Dermis blood vessel endothelial cell (primary cell): ENCODE measurements at places on chromosomes 16 and 17. TPM values are rescaled to one million over a fixed set of nuclear protein-coding genes. Genes with fewer than 3 reads are reported as not detected.

The ITGAD gene
- total RNA-seq, result not detected in 2 replicates

The AANAT gene
- total RNA-seq, result not detected in 2 replicates

The CBX2 gene
- 12.9 and 14.1 TPM in 2 replicates for total RNA-seq

The ABCA8 gene
- under 0.01 and 0.19 TPM in 2 replicates for total RNA-seq

The SYCE1L gene
- total RNA-seq, result 3.0 and 3.4 TPM in 2 replicates
